SJSA1 (cell line): ENCODE measurements at places on chromosomes 4 and X.

DNA sequence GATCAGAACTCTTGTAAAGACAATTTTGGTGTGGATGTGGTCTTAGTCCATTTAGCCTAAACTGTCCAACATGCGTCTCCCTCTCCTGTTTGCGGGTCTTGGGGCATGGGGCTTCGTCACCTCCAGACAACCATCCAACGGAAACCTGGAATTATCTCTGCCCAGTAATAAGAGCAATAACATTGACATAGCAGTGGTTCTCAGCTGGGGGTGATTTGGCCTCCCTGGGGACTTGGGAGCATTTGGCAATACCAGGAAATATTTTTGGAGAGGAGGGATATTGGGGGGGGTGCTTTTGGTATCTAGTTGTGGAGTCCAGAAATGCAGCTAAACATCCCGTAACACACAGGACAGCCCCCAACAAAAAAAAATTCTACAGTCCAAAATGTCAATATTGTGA is 47.2 kb downstream of the SEL1L3 start:
- peaks cover 7% of the 10 kb centered on the region; the same call in 1 of the 2 replicates for H3K36me3 ChIP-seq
- H3K27ac ChIP-seq = peak overlapping the region; percentile 96; the same call in 1 of the 2 replicates
- no peaks in the 10 kb centered on the region for H3K27me3 ChIP-seq
- no peak overlapping the region for H3K4me3 ChIP-seq

- peak; percentile 92 for DNase-seq
- H3K27me3 ChIP-seq = no peaks in the 10 kb centered on the region
- H3K4me1 ChIP-seq = peaks cover 56% of the 10 kb centered on the region
- no peaks in the 10 kb centered on the region for H3K36me3 ChIP-seq
- H3K4me3 ChIP-seq = no peak overlapping the region
- H3K27ac ChIP-seq = peak overlapping the region; percentile 82
These were observed 342.4 kb downstream of the BCOR start for GRCh38 chrX:39755143-39756032.

- H3K4me1 ChIP-seq = peaks cover 39% of the 10 kb centered on the region
- peak overlapping the region; percentile 53 for H3K4me3 ChIP-seq
- H3K27me3 ChIP-seq = no peaks in the 10 kb centered on the region
- peak; percentile 61 for DNase-seq
- no peaks in the 10 kb centered on the region for H3K36me3 ChIP-seq
- peak overlapping the region; percentile 72 for H3K27ac ChIP-seq
These were observed 8.3 kb upstream of the BCOR start for GRCh38 chrX:40105835-40106675.

DNA sequence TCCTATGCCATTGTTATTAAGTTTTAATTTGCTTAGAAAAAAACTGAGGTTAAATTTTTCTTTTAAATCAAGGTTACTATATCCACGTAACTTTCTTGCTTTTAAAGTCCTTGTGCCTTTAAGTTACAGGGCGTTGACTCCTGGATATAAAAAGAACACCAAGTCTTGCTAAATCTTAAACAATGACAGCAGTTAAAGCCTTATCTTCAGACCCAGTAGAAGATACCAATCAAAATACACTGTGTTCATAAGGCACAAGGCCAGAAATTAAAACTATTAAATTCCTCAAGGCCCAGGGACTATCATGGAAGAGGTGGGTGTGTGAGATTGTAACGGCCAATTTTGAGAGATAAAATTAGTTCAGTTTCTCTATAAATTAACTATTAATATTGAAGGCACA is 60.4 kb downstream of the PAGE2 start:
- H3K27me3 ChIP-seq = no peaks in the 10 kb centered on the region
- no peak overlapping the region for H3K27ac ChIP-seq
- no peak overlapping the region for H3K4me3 ChIP-seq
- H3K4me1 ChIP-seq = no peaks in the 10 kb centered on the region

DNA sequence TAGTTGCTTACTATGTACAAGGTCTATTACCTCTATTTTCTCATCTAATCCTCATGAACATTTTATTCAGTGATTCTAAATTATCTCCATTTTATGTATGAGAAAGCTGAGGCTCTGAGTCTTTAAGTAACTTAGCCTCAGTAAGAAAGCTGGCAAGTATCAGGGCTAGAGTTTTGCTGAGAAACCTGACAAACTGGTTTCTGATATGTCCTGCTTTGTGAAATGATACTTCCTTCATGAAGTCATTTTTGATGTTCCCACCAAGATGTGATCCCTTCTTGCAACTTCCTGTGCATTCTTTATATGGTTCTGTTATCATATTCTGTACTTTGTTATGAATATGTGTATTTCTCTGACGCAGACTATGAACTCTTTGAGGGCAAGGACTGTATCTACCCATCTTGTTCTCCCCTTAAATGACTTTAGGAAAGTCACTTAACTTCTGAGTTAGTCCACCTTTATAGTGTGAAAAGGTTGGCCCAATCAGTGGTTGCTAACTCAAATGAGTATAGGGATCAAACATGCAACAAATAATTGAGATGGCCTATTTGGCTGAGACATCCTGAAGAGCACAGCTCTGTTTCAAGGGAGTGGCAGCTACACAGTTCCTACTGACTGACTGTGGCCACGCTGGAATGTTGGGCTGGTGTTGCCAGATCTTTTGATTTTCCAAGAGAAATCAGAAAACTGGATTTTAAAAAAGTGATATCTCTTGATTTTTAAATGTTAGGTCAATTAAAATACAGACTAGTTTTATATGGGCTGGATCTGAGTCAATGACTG is 127.9 kb upstream of the AMOT start:
- no peak overlapping the region for H3K4me3 ChIP-seq
- no peaks in the 10 kb centered on the region for H3K4me1 ChIP-seq
- H3K27ac ChIP-seq = no peak overlapping the region
- H3K27me3 ChIP-seq = no peaks in the 10 kb centered on the region
- DNase-seq = no peak
- H3K36me3 ChIP-seq = no peaks in the 10 kb centered on the region

DNA sequence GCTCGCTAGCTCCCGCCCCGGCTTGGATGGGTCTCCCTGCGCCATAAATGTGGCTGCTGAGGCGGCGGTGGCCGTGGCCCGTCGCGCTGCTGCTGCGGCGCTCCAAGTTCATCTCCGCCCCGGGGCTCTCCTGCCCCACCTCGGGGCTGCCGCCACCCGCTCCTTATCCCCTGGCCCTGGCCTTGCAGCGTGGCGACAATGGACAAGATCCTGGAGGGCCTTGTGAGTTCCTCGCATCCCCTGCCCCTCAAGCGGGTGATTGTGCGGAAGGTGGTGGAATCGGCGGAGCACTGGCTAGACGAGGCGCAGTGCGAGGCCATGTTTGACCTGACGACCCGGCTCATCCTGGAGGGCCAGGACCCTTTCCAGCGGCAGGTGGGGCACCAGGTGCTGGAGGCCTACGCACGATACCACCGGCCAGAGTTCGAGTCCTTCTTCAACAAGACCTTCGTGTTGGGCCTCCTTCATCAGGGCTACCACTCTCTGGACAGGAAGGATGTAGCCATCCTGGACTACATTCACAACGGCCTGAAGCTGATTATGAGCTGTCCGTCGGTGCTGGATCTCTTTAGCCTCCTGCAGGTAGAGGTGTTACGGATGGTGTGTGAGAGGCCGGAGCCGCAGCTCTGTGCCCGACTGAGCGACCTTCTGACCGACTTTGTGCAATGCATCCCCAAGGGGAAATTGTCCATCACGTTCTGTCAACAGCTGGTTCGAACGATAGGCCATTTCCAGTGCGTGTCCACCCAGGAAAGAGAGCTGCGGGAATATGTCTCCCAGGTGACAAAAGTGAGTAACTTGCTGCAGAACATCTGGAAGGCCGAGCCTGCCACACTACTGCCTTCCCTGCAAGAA is 763 bp downstream of the USP38 start:
- H3K27me3 ChIP-seq = no peaks in the 10 kb centered on the region
- H3K36me3 ChIP-seq = peaks cover 43% of the 10 kb centered on the region
- DNase-seq = peak; percentile 39
- H3K4me1 ChIP-seq = peaks cover 4% of the 10 kb centered on the region; the same call in 1 of the 2 replicates
- H3K27ac ChIP-seq = peak overlapping the region; percentile 64
- H3K4me3 ChIP-seq = peak overlapping the region; percentile 87

DNA sequence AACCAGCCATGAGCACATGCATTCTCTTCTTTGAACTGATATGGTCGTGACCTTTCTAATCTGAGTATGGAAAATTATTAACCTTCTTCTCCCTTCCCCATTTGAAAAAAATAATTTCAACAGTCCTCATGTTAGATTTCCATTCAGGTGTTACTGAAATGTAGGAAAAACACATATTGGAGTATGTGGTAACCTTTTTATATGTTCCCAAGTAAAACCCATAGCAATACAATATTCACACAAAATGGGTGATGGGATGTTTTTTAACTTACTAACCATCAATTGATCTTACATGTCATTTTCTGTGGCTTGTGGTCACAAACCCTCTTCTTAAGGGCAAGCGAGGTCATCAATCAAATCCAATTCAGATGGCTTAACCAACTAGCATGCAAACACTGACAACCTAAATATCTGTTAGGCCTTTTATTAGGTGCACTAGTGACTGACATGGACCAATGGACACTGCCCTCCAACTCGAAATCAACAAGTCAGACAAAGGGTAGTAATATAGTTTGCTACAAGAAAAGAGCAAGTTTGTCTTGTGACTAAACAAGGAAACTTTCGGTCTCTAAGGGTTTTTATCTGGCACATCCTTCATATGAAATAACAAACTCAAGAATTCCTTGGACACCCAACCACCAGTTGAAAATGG is 74.3 kb downstream of the CAMK2D start:
- no peak overlapping the region for H3K4me3 ChIP-seq
- no peak overlapping the region for H3K27ac ChIP-seq
- peaks cover 7% of the 10 kb centered on the region for H3K4me1 ChIP-seq
- DNase-seq = no peak
- no peaks in the 10 kb centered on the region for H3K27me3 ChIP-seq

DNA sequence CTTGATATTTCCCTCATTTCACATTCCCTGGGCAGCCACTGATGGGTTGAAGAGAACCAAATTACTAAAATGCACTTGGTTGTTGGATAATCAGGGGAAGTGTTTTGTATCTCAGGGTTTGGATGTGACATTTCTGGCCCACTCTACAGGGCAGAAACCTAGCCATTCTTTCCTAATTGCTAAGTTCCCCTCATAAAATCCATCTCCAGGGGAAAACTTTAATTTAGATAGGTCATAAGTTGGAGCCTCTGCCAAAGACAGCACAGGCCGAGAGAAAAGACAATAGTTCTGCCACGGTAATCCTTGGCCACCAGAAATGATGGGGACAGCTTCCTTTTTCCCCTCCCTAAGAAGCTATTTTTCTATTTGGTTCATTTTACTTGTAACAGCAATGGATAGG is 192.7 kb upstream of the C1QTNF7 start:
- no peak for DNase-seq
- no peak overlapping the region for H3K4me3 ChIP-seq
- H3K27ac ChIP-seq = peak overlapping the region; percentile 67; the same call in 1 of the 2 replicates
- H3K36me3 ChIP-seq = no peaks in the 10 kb centered on the region
- H3K27me3 ChIP-seq = no peaks in the 10 kb centered on the region
- H3K4me1 ChIP-seq = peaks cover 45% of the 10 kb centered on the region
